Neural crest cell (in vitro differentiated cells): ENCODE measurements at places on chromosomes 7 and 10.
A peak's percentile ranks its signal among the peaks of the same experiment; 100 is the strongest.

- DNase-seq = no peak
These were observed 463.7 kb upstream of the SEMA3A start for GRCh38 chr7:84658286-84658685.

DNA sequence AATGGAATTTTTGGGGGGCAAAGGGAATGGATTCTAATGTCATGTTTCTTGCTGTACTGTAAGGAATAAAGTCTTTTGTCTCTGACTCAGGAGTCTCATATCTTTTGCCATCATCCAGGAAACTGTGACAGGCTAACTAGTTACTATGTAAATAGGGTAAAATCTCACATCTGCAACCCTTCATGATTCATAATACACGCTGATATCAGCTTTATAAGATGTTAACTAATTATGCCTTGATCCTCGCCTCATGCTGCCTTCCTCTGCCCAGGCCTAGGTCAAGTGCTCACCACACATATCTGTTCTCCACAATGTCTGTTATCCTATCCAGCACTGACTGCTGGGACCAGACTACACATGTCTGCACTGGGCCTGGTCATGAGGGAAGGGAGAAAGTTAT, 81.3 kb upstream of the CXCL12 start:
- DNase-seq = no peak

GRCh38 chr10:71899665-71900412, 48.8 kb upstream of the PSAP start:
- DNase-seq = no peak

DNA sequence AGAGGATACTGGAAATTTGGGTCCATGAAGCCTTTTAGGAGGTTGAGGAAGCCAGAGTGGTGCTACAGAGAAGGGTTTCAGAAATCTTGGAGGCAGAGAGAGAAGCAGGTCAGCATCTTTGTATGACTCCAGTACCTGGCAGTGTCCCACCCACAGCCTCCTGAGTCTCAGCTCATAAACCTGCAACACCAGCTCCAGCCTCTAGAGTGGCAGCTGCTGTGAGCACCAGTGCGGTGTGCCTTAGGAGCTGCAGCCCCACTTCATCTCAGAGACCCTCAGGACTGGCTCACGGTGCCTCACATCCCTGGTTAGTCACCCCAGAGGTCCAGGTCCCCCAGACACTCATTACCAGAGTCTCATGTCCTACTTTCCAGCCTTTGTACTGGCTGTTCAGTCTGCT, 84.8 kb upstream of the PRKAR2B start:
- no peak for DNase-seq

GRCh38 chr10:97849687-97850402, at the start of gene GOLGA7B:
TSS of gene GOLGA7B (plus strand) at chr10:97849843. CDS start at chr10:97850304, 461 bp downstream.
- DNase-seq = peak; percentile 37

DNA sequence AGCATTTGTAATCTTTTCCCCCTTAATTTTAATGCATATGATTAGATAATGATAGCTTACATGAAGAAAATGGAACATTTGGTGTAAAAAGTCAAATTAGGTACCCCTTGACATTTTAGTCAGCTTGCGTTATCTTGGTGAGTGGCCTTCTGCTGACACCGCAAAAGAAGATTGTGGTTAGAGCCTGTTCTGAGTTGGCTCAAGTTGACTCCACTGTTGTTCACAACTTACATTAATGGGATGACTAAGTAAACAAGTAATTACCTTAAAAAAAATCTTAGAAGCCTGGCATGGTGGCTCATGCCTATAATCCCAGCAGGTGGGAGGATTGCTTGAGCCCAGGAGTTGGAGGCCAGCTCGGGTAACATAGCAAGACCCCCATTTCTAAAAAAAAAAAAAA, 24.2 kb downstream of the TRRAP start:
- no peak for DNase-seq

- DNase-seq = no peak
These were observed 2.4 kb downstream of the CHST12 start for GRCh38 chr7:2405601-2406345.

GRCh38 chr10:128885573-128886555, 581.2 kb upstream of the MGMT start:
- no peak for DNase-seq

DNA sequence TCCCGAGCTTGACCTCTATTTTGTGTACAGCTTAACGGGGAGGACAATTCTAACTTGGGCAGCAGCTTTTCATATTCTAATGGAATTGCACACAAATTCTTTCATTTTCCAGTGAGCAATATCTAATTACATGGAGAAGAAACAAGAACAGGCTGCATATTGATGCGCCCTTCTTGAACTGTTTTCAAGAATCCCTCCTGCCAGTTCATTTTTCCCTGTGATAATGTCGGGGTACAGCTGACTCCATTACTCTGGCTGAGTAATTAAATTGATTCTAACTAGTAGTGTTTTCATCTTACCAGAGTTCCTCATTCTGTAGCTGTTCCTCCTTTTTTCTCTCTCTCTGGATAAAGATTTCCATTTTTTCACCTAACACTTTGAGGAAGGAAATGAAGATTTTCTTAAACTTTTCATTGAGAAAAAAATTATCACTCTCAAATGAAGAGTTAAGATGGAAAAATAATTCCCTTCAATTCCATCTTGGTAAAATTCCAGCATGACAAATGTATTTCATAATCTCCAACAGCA, 190.9 kb downstream of the FANK1 start:
- DNase-seq = no peak

DNA sequence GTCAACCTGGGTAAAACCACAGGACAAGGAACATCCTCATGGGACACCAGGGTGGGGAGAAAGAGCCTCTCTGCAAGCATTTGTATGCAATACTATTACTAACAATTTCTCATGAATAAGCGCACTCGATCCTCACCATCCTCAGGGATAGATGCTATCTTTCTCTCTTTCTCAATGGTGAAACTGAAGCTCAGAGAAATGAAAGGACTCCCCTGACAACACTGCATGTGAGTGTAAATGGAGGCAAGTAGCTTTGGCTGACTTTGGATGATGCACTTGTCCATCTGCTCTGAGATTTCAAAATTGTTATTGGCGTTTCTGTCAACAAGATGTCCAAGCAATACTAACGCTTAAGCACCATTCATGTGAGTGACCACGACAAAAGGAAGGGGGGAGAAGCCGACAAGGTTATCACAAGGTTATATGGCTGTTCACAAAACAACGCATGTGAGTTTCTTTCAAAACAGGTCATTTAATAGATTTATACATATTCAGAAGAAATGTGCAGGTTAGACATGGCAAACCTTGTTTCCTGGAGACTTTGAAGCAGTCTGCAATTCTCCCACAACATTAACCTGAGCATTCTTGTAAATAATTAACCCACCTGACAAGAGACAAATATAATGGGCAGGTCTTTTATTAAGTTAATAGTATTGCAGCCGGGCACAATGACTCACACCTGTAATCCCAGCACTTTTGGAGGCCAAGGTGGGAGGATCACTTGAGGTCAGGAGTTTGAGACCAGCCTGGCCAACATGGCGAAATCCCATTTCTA, 54.0 kb downstream of the IFIT5 start:
- DNase-seq = no peak

DNA sequence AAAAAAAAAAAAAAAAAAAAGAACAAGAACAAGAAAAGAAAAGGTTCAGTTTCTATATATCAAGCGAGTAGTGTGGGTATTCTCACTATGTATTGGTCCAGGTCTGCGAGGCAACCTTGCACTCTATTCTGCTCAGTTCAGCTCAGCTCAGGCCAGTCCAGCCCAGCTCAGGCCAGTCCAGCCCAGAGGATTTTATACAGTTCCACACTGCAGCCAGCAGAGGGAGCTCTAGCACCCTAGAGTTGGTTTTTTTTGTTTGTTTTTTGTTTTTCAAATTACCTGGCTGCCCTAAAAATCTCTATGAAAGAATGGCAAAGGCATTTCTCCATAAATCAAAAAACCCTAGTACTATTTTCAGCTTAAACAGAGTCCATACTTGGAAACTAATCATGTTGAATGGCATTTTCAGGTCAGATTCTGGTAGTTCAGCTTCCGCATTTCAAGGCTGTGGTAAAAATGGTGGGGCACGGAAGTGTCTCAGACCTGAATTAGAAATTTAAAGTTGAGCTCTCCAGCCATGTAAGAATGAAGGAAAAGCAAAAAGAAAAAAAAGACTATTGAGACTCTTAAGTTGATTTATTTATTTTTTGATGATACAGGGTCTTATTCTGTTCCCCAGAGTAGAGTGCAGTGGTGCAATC, 55.2 kb upstream of the GSDME start:
- peak; percentile 64 for DNase-seq

DNA sequence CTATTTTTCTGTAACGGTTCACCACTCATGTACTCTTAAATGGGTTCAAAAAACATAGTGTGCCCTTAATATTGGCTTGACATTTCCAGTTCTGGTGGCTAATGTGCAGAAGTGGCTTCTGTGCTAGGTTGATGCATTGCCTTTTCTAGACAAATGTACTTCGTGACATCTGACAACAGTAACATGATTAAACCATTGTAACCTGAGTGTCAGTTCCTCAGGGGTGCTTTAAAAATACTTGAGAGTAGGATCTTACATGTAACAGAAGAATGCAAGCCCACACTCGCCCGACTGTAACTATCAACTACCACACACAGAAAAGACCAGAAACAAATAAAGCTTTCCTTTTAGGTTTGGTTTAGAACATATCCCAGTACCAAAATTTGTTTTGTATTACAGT, 393.4 kb upstream of the NFE2L3 start:
- DNase-seq = no peak

DNA sequence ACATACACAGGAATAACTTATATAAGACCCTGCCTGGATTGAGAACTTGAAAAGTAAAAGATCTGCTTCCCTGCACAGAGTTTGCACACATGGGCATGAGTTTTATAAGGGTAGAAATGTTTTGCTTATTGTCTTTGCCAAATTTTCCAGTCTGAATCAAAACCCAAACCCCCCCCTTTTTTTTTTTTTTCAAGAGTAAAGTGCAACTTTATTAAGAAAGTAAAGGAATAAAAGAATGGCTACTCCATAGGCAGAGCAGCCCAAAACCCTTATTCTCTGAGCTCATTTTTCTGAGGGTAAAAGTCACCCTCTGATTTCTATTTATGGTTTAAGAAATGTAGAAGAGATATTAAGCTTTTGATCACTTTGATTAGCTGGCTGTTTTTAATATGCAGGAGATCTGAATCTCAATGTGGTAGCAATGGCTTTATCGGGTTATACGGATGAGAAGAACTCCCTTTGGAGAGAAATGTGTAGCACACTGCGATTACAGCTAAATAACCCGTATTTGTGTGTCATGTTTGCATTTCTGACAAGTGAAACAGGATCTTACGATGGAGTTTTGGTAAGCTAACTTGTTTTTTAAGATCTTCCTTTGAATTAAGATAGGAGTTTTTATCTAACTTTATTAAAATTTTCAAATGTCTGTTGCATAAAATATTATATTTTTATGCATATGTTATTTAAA, 18.7 kb downstream of the MIOS start:
- no peak for DNase-seq

GRCh38 chr7:14551310-14551709, 351.2 kb downstream of the DGKB start:
- DNase-seq = no peak

- no peak for DNase-seq
These were observed 365.6 kb downstream of the ANKRD7 start for GRCh38 chr7:118590107-118590506.

GRCh38 chr10:84118395-84119006, 20.8 kb upstream of the GHITM start:
- no peak for DNase-seq
